ENCODE measurements at places on chromosomes 7 and 10.

DNA sequence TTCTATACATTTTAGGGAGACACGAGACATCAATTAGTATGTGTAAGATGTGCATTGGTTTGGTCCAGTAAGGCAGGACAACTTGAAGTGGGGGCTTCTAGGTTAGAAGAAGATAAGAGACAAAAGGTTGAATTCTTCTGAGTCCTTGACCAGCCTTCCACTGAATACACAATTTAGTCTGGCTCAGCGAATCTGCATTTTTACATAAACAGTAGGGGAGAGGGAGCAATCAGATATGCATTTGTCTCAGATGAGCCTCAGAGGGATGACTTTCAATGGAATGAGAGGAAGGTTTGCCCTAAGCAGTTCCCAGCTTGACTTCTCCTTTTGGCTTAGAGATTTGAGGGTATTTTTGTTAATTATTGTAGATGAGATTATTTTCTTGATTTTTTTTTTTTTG is 20.0 kb upstream of the C10orf90 start:
- no peak for DNase-seq

GRCh38 chr10:129097776-129098330 is 369.2 kb upstream of the MGMT start:
- DNase-seq, result peak; percentile 7

DNA sequence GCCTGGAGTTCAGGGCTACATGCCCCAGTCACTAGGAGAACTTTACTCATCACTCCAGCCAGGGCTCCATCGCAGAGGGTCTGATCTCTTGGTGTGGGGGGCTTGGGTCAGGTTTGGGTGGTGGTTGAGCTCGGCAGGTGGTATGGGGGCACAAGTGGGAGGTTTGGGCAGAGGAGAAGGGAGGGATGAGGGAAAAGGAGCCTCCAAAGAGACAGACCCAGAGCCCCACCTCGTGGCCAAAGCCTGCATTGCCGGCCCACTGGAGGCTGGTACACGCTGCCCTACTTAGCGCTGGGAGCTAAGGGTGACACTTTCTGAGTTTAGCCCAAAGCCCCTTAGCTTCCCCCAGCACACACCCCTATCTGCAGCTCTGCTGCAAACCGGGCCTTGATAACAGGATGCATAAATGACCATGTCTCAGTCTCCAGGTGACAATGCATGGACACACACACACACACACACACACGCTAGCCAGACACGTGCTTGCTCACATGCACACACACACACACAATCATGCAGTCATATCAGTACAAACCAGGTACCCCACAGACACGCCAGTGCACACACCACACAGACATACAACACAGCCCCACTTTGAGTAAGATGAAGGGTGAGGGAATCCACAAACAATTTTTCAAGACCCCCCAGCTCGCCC is 14.7 kb downstream of the LZTS2 start:
- DNase-seq, result peak; percentile 89

DNA sequence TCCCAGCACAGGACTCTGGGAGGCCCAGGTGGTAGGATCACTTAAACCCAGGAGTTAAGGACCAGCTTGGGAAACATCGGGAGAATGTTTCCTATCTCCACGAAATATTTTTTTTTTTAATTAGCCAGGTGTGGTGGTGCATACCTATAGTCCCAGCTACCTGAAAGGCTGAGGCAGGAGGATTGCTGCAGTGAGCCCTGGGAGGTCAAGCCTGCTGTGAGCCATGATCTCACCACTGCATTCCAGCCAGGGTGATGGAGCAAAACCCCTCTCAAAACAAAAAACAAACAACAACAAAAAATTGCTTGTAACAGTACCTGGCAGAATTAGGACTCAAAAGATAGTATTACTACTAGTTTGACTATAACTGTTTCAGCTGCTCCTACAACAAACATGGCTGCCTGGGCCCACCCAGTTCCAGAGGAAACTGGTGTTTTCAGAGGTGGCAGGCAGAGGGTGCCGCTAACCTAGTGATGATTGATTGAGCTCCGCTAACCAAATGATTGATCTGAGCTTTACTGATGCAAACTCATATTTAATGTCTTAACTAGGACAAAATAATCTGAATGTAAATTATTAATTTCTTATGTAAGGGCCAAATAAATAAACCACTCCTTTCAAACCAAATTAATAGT is 57.0 kb downstream of the AP3M1 start:
- no peak for DNase-seq

- DNase-seq, result no peak
Measured at GRCh38 chr10:79013406-79013987, 55.3 kb upstream of the ZMIZ1 start.
